ENCODE measurements at places on chromosomes 2 and 18. TPM values are rescaled to one million over a fixed set of nuclear protein-coding genes. Genes with fewer than 3 reads are reported as not detected.

Gene KLHL14
- 0.43 TPM for total RNA-seq

Gene NBAS
- total RNA-seq = 57.6 TPM

Gene VWC2L
- not detected for total RNA-seq

Gene TANC1
- total RNA-seq = 45.0 TPM

Gene RAB6D
- total RNA-seq = 0.43 TPM

Gene ASIC4
- total RNA-seq = 0.70 TPM

Gene KCNG2
- total RNA-seq = 0.16 TPM

- peak; percentile 42 for DNase-seq
These were observed 30.3 kb downstream of the MAIP1 start for GRCh38 chr2:199985625-199986207.

GRCh38 chr2:206160807-206161179 lies 1.1 kb downstream of the EEF1B2 start:
- DNase-seq = no peak

- DNase-seq = no peak
These were observed 135.7 kb downstream of the INHBB start for GRCh38 chr2:120481446-120482194.

DNA sequence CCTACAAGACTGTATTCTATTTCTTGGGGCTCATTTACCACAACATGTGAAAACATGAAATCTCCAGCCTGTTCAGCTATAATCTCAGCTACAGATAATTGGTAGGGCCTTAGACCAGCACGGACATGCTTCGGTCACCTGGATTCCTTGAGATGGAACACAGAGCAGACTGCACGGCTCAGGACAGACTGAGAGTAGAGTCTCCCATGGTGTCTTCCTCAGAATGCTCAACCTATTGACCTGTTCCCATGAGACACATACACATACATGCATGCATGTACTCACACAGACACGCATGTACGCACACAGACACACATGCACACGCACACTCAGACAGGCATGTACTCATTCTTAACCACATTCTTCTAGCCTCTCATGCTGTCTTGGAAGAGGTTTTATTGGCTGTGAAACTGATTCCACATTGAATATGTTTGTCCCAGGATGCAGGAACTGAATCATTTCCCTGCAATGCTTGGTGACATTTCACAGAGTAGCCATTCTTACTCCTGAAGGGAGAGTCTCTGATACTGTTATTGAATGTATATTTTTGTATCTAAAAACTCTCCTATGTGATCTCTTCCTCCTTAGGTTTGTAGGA lies 23.5 kb upstream of the BZW1 start:
- DNase-seq = peak; percentile 60

DNA sequence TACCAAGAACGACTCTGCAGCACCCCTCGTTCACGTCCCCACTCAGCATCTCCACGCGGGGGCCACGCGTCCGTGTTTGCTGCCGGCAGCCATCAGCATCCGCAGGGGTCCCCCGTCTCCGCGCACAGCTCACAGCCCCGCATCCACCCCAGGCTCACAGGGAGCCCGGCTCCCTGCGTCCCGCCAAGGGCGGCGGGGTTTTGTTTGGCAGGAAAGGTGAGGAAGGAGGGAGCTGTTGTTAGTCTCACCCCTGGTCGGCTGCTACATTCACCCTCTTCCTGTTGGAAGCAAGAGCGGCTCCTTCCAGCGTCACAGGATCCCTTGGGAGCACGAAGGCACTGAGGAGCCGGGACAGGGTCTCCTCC lies 131.0 kb upstream of the CTDP1 start:
- no peak for DNase-seq

- DNase-seq = no peak
These were observed 559.8 kb upstream of the FANCL start for GRCh38 chr2:58800881-58801280.

DNA sequence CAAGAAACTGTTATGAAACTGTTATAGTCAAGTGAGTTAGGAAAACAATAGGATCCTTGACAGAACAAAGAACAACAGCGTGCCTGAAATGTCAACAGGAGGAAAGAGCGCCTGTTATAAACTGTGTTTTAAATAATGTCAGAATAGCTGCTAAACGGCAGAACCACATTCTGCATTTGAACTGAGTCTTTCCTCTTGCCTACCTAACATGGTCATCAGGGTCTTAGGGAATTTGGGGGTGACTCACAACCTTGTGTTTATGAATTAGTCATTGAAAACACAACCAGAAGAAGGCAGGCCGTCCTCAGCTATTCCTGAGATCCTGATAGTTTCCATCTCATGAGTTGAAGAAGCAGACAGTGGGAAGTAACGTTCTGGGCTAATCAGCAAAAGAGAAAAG lies 222.0 kb upstream of the FN1 start:
- DNase-seq = peak; percentile 98

- DNase-seq = no peak
These were observed 922.5 kb downstream of the SUCLG1 start for GRCh38 chr2:83536556-83536955.

- DNase-seq = no peak
These were observed 680 bp downstream of the ATP5F1A start for GRCh38 chr18:46097431-46097800.

DNA sequence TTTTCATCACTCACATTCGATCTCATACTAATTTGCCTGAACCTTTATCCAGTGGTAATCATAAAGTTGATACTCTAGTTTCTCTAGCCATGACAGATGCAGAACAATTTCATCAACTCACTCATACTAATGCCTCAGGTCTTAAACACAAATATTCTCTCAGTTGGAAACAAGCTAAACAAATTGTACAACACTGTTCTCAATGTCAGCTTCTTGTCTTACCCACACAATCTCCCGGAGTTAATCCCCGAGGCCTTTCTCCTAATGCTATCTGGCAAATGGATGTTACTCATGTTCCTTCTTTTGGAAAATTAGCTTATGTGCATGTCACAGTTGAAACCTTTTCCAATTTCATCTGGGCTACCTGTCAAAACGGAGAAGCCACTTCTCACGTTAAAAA lies 11.5 kb upstream of the CNOT11 start:
- DNase-seq = no peak

DNA sequence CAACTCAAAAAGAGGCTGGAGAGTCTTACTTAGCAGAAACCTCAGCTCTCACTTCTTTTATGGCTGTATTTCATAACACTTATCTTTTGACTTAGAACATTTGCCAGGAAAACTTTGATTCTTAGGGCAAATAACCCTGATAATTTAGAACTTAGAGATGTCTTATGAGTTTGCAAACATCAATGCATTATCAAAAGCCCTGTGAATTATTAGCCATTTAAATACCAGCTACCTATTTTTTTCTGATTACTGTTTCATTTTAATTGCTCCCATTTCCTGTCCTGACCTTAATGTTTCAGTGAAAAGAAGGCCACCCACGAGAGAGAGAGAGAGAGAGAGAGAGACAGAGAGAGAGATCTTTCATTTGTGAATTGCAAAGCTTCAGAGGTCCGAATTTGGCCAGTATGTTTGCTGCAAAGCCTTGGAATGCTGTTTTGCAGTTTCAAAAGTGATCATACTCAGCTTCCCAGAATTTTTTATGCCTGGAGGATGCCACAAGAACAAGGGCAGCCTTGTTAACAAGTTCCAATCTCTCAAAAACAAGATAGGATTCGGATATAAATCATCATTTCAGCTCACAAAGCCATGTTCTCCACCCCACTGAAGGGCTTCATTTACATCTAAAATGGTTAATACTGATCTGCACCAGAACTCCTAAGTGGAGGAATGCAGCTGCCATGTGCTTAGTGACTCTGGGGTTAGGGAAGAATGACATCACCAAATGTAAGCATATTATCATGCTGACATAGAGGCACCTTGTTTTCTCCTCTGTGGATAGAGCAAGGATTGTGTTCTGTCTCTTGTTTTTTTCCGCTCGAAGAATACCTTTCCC lies 478.2 kb downstream of the ARHGAP15 start:
- DNase-seq = peak; percentile 43

DNA sequence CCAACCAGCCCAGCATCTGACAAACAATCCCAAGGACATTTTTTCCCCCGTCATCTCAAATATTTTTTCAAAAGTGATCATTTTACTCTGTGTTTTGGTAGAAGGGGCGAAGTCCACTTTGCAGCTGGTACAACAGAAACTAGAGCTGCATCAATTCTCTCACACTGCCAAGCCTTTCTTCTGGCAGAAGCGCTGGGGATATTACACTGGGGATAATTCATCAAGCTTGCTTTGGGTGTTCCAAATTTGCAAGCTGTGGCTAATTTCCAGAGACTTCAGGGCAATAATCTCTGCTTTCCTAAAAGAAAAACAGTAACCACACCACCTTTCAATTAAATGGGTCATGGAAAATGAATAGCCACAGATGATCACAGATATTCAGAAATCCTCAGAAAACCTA lies 238.3 kb downstream of the SLC8A1 start:
- peak; percentile 12 for DNase-seq

DNA sequence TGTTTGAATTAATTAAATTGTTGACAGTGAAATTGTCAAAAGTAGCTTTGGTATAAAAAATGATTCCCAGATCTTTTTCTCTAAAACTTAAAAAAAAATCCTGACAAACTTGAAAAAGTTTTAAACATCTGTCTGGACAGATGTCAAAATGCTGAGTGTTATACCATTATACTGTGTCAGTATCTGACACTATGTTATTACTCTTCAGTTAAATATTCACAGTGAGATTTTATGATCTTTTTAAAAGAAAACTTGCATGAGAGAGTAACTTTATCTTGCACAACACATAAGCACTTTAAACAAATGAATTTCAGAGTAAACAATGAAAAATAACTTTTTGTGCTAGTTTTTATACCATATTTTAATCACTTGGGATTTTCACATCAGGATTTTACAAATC lies 167.4 kb downstream of the MEIS1 start:
- no peak for DNase-seq

- no peak for DNase-seq
These were observed 41.1 kb downstream of the CDK15 start for GRCh38 chr2:201847481-201847880.
